Stimulated activated CD4-positive, alpha-beta T cell treated with anti-CD3 and anti-CD28 coated beads, Interleukin-4, amount 100 ng/mL, for 24 hours (primary cell): ENCODE measurements at places on chromosomes 1 and 21.
A peak's percentile ranks its signal among the peaks of the same experiment; 100 is the strongest.

DNA sequence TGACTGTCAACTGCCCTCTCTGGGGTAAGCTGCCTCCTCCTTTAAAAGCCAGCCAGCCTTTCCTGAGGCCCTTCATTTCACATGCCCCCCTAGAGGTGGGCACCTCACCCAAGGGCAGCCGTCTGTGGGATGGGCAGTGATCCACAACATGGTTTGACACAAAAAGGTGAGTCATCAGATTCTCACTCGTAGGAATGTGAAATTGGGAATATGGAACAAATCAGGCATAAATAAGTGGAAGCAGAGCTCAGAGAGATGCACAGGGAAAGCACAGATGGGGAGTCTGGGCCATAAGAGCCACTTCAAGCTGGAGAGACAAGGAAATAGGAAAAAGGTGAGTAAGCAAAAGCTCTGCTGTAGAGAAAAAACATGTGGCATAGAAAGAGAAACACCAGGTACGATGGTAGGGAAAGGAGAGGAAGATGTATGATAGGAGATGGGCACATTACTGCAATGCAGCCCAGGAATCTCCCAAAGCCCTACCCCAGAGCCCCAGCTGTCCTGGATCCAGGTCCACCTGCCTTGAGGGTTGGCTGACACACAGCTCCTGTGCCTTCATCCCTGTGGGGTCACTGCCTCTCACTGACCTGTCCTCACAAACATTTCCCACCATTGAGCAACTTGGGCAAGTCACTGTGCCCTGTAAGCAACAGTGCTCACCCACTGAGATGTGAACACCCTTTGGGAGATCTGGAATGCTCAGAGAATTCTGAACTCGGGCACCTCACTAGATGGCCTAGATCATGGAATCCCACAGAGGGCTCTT, 86.6 kb downstream of the ASTN1 start:
- no peak for DNase-seq

DNA sequence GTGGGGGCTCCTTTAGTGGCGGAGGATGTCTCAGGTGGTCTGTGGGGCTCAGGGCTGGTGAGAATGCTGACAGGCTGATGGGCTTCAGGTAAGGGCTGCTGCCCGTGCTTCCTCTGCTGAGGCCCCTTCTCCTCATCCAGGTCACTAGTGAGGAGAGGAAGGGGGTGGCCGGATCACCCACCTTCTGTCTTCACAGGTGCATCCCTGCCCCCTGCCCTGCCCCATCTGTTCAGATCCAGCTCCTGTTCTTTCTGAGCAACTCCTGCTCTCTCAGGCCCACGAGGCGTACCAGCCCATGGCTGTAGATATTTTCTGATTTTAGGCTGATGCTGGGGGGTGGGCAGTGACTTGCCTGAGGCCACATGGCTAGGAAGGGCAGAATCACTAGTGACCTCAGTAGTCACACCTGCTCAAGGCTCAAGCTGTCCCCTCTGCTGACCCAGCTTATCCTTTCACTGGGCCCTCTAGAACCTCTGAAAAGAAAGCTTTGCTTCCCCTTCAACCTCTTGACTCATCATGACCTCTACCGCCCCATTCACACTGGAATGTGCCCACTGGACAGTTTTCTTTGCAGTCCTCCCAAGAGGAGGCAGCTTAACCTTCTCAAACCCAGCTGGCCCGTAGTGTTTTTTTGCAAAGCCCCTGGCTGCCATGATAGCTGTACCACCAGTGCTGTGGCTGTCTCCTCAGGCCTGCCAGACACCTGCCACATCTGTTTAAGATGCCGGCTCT, 14.8 kb downstream of the DCST2 start:
- no peak for DNase-seq

- no peak for DNase-seq
Measured at GRCh38 chr1:178941261-178941689, 70.4 kb upstream of the ANGPTL1 start.

DNA sequence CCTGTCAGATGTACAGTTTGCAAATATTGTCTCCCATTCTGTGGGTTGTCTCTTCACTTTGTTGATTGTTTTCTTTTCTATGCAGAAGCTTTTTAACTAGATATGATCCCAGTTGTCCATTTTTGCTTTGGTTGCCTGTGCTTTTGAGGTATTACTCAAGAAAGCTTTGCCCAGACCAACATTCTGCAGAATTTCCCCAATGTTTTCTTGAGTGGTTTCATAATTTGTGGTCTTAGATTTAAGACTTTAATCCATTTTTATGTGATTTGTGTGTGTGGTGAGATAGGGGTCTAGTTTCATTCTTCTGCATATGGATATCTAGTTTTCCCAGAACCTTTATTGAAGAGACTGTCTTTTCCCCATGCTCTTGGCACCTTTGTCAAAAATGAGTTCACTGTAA, 116.9 kb downstream of the DUSP10 start:
- DNase-seq = no peak

- peak; percentile 26 for DNase-seq
Measured at GRCh38 chr1:52633291-52633754, 355 bp downstream of the SHISAL2A start.

- DNase-seq = no peak
Measured at GRCh38 chr1:203558064-203558760, 64.3 kb downstream of the OPTC start.

DNA sequence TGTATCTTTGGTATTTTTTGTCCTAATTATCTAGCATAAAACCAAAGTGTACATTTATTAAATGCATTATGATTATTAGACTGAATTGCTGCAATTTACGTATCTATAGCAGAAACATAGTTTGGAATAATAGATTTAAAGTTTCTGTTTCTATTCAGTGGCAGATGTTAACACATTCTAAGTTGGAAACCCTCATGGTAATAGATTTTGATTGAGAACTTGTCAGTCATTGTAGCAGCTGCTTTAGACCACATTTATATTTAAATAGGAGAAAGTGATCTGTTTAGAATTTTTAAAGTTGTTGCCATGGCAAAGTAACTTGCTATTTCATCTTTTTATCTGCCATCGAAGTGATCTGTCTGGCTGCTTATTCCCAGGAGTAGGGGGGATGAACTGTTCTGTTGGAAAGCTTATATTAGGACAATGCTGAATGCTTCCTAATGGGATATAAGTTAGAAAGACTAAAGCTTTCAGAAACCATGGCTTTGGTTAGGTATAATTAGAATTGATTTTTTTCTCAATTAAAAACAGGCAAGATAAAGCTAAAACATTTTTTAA, 61.6 kb downstream of the HS2ST1 start:
- no peak for DNase-seq

DNA sequence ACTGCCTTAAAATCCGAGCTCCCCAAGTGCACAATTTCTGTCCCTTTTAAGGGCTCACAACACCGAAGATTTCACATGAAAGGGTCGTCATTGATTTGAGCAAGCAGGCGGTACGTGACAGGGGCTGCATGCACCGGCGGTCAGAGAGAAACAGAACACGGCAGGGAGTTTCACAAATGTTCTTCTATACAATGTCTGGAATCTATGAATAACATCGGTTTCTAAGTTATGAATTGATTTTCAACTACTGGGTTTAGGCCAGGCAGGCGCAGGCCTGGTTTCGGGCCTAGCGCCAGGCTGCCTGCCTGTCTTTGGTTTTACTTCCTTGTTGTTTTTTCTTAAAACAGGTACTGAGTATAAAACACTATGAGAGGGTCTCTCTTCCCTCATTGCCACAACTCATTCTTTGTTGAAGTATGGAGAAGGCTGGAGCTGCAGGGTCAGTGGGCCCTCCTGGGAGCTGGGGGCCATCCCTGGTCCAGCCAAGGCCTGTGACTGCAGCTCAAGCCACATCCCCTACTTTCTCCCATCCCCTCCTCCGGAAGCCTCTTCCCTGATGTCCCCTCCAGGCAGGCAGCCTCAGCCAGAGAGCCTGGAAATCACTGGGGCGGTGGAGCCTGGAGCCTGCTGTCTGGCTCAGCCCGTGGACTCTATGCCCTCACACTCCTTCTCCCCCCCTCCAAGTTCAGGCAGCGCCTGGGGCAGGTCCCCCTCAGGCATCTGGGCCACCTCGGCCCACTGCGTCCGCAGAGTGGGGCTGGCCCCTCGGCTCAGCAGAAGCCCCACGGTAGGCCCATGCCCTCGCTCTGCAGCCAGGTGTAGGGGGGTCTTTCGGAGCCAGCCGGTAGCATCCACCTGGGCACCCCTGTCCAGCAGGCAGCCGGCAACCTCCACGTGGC, 2.4 kb downstream of the ANKRD65 start:
- no peak for DNase-seq

DNA sequence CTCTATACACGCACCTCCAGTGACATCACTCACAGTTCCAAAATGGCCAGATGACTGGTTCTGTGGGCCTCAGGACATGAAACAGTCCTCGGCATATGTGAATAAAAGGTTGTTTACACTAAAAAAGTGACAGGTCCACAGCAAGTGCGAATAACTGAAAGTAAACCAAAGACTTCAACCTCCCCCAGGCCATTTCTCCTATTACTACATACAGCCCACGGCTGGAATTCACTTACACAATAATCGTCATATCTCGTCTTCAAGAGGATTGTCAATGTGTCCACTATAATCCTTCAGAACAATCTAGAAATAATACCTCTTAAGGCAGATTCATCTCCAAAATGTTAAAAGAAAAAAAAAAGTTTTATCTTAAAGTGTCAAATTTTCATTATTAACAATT, 1.9 kb upstream of the PRDM15 start:
- no peak for DNase-seq

GRCh38 chr1:162703708-162704107, 71.4 kb downstream of the DDR2 start:
- DNase-seq = no peak

GRCh38 chr1:174800216-174800851, 199.4 kb upstream of the CACYBP start:
- peak; percentile 7 for DNase-seq

DNA sequence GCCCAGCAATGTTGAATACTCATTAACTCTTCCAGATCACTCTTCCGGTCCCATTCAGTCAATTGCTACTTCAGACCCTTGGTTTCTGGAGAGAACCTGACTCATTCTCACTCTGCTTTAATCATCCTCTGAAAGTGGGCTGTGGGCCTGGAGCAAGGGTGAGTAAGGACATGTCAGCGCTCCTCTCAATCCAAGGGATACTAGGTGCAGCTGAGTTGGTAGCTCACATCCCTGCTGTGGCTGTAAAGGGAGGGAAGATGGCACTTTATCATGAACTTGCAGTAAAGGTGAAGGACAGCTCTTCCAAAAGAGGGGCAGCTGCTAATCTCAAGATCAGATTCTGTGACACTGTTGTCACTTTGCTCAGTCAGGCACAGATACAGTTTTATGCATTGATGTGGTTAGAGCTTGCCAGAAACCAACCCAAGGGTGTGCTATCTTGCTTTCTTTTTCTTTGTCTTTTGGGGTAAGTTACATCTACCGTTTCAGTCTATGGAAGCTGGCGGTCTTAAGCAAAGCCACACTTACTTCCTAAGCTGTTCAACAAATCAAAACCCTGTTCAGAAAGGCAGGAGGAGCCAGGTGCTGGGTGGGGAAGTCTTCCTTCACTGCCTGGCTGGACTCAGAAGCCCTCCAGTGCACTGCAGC, 26.5 kb upstream of the NTPCR start:
- peak; percentile 63 for DNase-seq

- no peak for DNase-seq
Measured at GRCh38 chr21:32136546-32136945, 142.3 kb downstream of the MIS18A start.

DNA sequence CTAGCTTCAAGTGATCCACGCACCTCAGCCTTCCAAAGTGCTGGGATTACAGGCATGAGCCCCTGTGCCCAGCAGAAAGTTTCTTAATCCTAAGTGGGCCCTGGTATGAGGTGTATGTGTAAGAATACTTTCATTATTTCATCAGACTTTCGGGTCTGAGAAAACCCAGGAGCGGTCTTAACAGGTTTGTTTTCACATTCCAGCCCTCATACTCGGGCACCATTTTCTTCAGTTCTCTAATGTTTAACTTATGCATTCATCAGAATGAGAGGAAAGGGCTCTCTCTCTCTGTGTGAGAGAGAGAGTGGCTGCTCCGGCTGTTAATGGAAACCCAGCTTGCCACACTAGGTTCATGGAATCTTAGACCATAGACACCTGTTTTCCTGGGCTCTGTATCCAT, 4.2 kb upstream of the PADI1 start:
- no peak for DNase-seq

DNA sequence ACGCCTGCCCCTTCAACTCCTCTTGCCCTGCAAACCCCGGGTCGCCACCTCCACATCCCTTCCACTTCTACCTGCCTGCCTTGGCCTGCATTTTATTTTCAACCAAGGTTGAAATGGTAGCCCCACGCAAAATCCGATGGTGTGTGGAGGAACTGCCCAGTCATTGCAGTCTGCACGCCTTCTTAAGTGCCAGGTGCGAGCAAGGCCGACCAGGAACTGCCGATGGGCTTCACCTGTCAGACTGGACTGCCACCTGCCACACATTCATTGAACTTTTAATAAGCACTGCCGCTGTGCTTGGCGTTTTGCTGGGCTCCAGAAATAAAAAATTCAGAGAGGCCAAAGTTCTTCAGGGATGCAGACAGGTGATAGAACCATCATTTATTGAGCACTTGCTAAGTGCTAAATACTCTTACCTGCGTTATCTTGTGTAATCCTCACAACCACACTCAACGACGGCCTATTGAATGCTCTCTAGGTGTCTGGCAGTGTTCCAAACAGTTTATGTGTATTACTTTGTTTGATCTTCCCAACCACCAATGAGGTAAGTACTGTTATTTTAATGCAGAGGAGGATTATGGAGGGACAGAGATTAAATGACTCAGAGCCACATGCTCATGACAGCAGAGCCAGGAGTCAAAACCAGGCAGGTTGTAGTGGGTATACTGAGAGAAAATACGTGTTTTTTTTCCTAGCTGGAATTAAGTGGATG, 36.2 kb downstream of the CACHD1 start:
- DNase-seq = peak; percentile 4
